Naive thymus-derived CD8-positive, alpha-beta T cell (primary cell): ENCODE measurements at places on chromosomes 5 and 9. TPM values are rescaled to one million over a fixed set of nuclear protein-coding genes. Genes with fewer than 3 reads are reported as not detected.

DNA sequence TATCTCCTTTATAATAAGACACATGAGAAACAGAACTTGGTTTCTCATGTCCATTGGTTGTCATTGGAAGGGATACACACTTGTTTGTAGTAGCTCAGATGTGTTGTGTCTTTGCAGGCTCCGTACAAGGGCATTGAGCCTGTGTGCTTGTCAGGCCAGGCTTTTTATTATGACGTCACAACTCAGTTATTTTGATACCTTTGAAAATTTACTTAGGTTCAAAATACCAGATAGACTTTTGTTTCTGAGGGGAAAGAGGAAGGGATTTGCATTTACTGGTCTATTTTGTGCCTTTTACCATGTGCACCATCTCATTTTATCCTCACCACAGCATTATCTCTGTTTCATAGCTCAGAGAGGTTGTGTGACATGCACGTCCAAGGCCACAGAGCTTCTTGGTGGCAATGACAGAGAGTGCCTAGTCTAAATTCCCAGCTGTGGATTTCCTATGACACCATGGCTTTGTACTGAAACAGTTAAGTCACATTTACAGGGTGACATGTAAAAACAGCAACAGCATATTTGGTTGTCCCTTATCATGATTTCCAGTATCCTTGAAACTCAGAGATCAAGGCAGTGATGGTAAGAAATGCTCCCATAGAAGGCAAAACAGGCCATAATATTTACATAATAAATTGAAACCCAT is 268.7 kb downstream of the AOPEP start:
- no peak overlapping the region for H3K4me3 ChIP-seq
- peaks cover 14% of the 10 kb centered on the region for H3K27me3 ChIP-seq
- DNase-seq = no peak
- no peak overlapping the region for H3K27ac ChIP-seq
- H3K36me3 ChIP-seq = peaks cover 35% of the 10 kb centered on the region

DNA sequence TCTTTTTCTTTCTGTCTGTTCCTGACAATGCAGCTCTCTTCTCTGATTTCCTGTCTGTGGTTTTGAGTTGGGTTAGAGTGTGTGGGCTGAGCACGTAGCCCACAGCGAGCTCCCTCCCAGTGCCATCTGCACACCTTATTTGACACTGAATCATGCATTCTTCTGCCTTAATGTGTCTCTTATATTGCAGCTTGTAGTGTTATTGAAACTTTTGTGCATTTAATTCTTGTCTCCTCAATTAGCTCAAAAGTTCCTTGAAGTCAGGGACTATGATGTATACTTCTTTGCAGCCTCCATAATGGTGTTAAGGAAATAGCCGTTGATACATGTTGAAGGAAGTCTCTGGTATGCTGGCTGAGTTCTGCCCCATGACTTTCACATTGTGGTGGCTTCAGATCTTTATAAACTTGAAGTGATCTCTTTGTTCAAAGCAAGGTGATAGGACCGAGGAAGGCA is 576.2 kb upstream of the CLINT1 start:
- H3K27ac ChIP-seq = peak overlapping the region; percentile 47
- peak; percentile 28 for DNase-seq
- H3K4me3 ChIP-seq = peak overlapping the region; percentile 72
- H3K4me1 ChIP-seq = peaks cover 58% of the 10 kb centered on the region
- H3K27me3 ChIP-seq = no peaks in the 10 kb centered on the region
- H3K36me3 ChIP-seq = no peaks in the 10 kb centered on the region

DNA sequence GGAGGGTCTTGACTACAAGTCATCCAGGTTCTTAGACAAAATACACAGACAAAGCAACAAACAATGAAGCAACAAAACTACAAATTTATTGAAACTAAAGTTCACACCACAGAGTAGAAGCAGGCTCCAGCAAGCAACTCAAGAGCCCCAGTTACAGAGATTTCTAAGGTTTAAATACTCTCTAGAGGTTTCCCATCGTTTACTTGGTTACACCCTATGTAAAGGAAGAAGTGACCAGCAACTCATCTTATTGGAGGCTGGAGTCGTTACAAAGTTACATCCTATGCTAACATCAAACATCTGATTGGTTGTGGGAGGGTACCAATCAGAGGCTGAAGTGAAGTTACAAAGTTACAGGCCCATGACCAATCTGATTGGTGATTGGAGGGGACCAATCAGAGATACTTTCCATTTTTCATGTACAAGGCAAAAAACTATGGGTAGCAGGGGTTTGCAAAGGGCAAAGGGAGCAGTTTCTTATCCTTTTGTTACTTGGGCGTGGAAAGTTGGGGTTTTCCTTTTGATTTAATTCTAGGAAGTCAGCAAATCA is 2292.6 kb upstream of the C9orf72 start:
- H3K27ac ChIP-seq = no peak overlapping the region
- no peaks in the 10 kb centered on the region for H3K36me3 ChIP-seq
- H3K4me1 ChIP-seq = no peaks in the 10 kb centered on the region
- no peak overlapping the region for H3K4me3 ChIP-seq
- H3K27me3 ChIP-seq = no peaks in the 10 kb centered on the region

IFNB1 gene
- not detected for polyA plus RNA-seq

CEL gene
- not detected for polyA plus RNA-seq

NKD2 gene
- not detected for polyA plus RNA-seq
